ENCODE measurements at places on chromosomes 11 and 22.

- no peak for DNase-seq
These were observed 20.2 kb downstream of the DDX25 start for GRCh38 chr11:125924384-125925007.

- peak; percentile 95 for DNase-seq
These were observed 4.0 kb upstream of the FTH1 start for GRCh38 chr11:61971248-61972111.

- no peak for DNase-seq
These were observed 38.1 kb upstream of the MUC5AC start for GRCh38 chr11:1119604-1120146.

GRCh38 chr11:15889363-15890030 is 466.8 kb downstream of the SOX6 start:
- DNase-seq = no peak

- DNase-seq = no peak
These were observed 5.2 kb upstream of the MAP6 start for GRCh38 chr11:75673977-75674582.

- DNase-seq = no peak
These were observed 97.0 kb downstream of the RDX start for GRCh38 chr11:110199184-110199981.

- DNase-seq = no peak
These were observed 633.8 kb downstream of the DLG2 start for GRCh38 chr11:84993386-84993785.

DNA sequence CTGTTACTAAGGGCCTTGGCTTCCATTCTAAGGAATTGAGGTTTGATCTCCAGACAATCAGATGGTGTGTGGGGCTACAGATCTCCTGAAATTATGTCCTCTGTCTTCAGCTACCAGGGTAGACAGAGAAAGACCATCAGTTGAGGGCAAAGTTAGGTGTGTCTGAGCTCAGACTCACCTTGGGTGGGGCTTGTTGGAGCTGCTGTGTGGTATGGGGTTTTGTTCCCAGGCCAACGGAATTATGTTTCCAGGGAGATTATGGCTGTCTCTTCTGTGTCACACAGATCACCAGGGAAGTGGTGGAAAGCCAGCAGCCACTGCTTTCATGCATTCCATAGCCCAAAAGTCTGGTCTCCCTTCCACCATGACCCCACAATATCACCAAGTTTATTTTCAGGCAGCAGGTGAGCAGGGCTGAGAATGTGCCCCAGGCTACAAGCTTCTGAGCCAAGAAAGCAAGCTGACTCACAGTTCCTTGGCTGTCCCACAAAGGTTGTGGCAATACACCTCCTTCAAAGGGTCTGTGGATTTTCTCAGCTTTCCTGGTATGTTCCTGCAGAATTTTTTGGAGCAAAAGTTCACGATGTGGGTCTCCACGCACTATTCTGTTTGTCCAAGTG is 714.9 kb downstream of the LUZP2 start:
- DNase-seq = peak; percentile 1

GRCh38 chr11:119684361-119685110 is 44.5 kb downstream of the NECTIN1 start:
- DNase-seq = no peak

GRCh38 chr11:118634431-118635236 is 27.2 kb downstream of the PHLDB1 start:
- DNase-seq = no peak

GRCh38 chr11:120633616-120634393 is 122.3 kb downstream of the GRIK4 start:
- no peak for DNase-seq

GRCh38 chr11:45266676-45267020 is 19.5 kb downstream of the SYT13 start:
- DNase-seq = no peak

DNA sequence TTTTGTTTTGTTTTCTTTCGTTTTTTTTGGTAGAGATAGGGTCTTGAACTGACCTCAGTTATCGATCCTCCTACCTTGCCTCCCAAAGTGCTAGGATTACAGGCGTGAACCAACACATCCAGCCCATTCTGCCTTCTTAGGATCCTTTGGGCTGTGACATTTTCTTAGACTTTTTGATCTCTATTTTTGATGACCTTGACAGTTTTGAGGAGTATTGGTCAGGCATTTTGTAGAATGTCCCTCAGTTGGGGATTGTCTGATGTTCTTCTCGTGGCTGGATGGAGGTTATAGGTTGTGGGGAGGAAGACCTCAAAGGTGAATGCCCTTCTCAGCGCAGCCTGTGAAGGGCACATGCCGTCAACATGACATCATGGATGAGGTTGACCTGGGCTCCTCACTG is 19.5 kb upstream of the RAB1B start:
- DNase-seq = no peak

DNA sequence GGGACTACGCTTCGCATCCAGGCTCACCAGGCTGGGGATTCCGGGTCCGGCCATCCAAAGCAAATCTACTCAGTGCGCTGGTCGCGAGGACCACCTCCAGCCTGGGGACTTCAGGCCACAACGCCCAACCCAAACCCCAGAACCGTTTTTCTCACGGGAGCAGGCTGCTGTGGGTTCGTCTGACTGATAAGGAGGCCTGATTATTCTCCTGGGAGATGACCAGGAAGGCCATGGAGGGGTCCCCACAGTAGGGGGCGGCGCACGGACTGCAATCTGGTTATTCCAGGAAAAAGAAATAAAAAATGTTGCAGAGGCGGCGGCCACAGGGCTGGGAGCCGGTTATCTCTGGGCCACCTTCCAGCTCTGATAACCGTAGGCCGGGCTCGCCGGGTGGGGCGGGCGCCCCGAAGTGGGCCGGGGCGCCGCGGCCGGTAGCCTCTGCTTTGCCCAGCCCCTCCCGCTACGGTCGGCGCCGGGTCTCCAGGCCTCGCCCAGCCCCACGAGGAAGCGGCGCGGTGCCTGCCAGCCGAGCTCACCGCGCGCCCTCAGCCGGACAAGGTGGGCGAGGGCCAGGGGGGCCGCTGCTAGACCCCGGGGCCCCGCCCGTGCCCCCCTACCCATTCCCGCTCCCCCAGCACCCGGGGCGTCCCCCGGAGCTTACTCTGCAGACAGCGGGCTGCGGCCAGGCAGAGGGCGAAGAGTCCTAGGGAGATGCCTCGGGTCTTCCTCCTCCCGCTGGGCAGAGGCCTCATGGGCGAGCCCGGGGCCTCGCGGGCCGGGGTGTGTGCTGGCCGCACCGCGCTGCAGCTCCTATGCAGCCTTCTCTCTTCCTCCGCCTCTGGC is 446 bp downstream of the VSTM5 start:
- DNase-seq = no peak

- DNase-seq = no peak
These were observed 41.6 kb downstream of the KREMEN1 start for GRCh38 chr22:29114392-29114791.

DNA sequence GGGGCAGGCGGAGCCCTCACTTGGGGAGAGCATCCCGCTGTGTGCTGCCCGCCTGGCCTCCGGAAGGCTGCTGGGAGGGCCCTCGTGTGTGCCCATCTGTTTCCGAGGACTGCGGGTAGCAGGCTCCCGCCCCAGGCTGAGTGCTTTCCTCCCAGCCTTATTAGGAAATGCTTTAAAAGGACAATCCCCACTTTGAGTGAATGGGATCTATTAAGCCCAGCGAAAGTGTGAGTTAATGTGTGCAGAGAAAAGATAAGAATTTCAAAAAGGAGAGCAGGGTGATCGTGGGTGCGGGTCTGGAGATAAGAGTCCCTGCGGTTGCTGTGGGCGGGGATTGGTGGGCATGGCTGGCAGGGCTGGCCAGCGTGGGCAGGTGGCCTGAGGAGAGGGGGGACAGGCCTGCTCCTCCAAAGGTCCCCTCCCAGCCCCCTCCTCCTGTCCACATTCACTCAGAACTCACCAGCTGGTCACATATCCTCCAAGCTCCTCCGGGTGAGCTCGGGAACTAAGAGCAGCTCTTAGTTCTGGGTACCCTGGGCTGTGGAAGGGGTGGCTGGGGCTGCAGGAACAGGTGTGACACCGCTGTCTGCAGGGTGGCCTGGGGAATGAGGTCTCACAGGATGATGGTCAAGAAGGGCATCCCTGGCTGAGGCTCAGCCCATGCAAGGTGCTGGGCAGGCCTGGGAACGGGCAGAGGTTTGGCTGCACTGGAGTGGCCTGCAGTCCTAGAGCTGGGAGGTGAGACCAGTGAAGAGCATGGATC is 1260.3 kb downstream of the BRD1 start:
- DNase-seq = no peak

Measured in keratinocyte (primary cell).